ENCODE measurements at places on chromosomes 11 and 22. TPM values are rescaled to one million over a fixed set of nuclear protein-coding genes. Genes with fewer than 3 reads are reported as not detected.

DNA sequence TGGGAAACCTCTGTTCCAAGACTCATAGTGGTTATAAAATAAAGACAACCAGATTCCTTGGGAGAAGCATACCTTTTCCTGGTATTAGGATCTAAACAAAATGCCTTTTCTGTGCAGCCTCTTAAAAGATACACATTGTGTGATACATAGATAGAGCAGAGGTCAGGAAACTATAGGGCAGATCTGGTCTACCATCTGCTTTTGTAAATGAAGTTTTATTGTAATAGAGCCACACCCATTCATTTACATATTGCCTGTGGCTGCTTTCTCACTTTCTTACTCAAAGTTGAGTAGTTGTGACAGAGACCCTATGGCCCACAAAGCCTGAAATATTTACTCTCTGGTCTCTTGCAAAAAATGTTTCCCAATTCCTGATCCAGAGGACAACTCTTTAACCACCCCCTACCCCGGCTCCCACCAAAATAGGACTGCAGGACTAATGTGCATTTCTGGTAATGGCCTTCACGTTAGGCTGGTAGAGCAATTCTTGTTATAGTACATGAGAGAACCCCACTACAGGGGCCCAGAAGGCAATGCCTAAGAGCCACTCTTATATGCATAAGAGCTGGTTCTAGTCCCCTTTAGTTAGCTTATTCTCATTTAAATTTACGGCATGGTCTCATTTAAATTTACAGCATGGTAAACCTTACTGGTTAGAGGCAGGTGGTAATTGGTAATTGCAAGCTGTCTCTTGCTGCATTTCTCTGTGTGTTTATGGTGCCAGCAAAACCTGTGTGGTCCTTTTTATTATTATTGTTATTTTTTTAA is 76.8 kb upstream of the YWHAH start:
- no peak for DNase-seq

Gene APOL5
- not detected for total RNA-seq

Gene TNRC6B
- 18.0 TPM for total RNA-seq

- no peak for DNase-seq
Observed at GRCh38 chr11:125479137-125479536, 16.9 kb downstream of the FEZ1 start.

DNA sequence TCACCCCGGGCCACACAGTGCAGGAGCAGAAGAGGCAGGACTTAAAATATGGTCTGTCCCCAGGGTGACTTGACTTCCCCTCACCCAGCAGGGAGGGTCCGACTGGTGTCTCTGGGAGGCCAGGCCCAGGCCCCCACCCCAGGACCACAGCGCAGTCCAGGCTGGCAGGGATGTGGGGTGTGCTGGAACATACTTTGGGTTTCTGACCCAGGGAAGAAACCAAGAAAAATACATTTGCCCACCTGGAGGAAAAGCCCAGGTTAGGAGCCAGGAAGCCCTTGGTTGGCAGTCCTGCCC is 5.2 kb downstream of the C1QTNF6 start:
- no peak for DNase-seq

DNA sequence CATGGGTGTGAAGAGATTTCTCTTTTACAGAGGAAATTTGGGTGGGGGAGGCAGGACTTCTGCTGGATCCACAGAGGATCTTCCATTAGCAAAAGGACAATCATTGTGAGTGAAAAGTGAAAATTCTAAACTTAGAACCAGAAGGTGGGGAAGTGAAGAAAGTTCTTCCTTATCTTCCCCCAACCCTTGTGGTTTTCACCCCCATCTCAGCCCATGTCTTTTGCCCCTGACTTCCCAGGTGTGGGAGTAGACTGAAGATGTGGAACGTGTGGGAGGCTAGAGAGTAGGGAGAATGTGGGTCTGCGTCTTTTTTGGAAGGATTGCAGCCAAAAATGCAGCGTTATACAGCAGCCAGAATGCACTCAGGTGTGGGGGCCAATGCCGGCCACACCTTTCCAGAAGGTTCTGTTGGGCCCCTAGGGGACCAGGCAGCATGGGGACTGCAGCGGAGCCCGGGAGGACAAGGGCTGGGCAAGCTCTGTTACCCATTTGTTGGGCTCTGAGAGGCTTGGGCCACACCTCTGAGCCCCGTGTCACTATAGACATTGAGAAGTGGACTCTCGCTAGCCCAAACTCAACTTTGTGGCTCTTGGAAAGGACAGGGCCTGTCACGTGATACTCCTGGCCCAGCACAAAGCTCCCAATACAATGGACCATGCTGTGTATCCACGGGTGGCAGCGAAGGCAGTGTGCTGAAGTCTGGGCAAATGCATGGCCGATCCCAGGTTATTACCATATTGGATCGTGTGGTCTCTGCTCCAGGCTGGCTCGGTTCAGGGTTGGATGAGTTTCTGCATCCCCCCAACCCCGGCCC is 32.8 kb upstream of the LINC01488 start:
- DNase-seq, result no peak

Gene SPINDOC
- 33.8 TPM for total RNA-seq

Gene VSIG2
- not detected for total RNA-seq

DNA sequence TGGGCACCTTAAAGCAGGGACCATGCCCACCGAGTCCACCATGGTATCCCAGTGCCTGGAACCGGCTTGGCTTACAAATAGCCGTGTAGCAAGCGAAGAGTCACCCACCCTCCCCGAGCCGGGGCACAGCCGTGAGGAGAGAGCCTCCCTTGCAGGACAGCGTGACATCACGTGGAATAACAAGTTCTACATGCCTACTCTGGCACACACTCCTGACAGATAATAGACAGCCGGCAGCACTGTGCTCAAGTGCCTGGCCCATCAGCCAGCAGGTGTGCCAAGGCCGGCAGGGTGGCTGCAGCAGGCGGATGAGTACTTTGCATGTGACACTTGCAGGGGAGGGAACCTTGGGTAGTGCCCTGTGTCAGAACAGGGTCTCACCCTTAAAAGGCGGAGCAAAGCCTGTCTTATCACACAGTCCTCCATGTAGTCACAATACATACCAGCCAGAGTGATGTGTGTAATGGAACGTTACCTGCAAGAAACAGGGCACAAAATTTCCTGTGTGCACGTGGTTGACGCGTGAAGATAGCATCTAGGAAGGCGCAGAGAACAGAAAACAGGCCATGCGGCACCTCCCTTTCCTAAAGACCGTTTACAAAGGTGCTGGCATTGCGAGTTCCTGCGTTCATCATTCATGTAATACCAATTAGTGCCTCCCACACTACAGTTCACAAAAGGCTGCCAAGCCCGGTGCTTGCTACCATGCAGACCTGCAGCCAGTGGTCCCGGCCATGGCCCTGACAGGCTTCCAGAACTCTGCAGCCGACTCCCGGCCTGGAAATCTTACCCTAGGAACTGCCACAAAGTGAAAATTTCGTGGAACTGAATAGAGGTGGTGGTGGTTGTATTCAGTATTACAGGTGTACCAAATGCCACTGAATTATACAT is 16.4 kb downstream of the TOM1 start:
- DNase-seq, result no peak

- DNase-seq, result peak; percentile 26
Observed at GRCh38 chr22:16917144-16918003, 90.6 kb downstream of the GAB4 start.

Gene SHANK3
- 0.58 TPM for total RNA-seq

GRCh38 chr11:133521502-133521901 is 10.8 kb downstream of the OPCML start:
- no peak for DNase-seq
